ENCODE measurements at places on chromosomes 16 and 17.

- no peak for DNase-seq
Measured at GRCh38 chr17:74769856-74770497, 6.2 kb downstream of the NAT9 start.

DNA sequence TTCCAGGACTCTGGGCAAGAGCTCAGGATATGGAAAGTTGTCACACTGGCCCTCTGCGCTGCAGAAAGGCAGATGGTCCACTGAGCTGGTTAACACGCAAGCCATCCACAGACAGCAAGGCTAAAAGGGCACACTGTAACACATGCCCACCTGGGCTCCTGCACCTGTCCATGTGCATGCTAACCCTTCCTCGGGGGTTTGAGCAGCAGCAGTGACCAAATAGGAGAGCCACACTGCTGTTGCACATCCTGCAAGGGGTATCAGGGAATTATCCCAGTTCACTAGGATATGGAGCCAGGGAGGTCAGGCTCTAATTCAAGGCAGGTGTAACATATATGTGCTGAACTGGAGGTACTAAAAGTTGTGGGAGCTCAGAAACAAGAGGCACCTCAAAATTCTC lies 471.0 kb upstream of the CDH5 start:
- no peak for DNase-seq

DNA sequence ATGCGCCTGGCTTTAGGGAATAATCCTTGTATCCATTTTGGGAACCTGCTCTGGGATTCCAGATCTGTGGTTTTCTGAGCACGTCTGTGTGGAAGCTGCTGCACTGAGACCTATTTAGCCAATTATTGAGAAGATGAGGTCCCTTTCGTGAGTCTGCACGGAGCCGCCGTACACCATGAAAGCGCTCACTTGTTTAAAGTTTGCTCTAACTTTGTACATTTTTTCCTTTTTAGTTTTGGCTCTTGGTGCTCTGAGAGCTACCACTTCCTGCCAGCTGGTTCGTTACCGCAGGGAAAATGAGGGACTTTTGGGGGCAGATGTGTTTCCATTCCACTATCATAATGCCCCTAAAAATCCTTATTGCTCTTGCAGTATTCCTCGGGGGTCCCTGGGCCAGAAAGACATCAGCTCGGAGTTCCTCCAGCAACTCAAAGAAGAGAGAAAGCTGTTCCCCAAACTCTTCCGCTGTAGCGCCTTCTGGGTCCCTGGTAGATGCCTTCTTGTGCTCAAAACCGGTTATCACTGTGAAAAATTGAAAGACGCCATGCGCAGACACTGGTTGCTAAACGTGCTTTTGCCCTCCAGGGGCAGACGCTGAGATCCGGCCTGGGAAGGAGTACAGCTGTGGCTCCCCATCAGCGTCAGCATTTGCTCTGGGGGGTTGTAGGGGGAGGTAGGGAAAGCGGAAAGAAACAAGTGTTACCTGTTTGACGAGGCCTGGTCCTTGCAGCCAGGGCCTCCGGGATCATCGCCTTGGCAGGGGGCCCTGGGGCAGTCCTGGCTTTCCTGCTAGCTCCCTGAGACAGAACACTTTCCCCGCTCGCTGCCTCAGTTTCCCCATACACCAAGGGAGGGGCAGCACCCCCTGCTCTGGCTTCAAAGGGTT lies 238.1 kb downstream of the MRTFB start:
- DNase-seq = no peak

DNA sequence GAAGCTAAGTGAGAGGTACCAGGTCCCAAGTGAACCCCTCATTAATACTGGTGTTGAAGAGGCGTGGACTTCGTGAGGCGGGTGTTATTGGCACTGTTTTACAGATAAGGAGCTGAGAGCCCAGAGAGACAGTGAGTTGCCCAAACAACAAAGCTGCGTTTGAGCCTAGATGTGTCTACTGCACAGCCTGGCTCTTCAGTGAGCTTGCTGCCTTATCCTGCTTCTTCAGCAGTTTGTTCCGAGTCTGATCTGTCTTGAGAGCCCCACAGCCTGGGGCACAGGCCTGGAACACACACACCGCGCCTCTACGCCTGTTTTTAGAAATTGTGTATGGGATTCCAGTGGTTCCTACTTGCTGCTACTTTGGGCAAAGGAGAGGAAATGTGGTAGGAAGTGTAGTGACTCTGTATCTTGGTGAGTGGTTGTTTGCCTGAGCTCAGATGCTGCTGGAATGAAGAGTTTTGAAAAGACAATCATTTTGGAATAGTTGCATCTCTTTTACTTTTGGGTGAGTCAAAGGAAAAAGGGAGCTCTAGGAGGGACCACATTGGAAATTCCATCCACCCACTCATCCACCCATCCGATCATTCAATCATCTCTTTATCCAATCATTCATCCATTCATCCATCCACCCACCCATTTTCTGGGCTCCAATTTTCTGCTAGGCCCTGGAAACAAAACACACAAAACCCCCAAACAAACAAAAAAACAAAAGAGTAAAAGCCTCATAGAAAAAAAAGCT lies 22.3 kb upstream of the PLCG2 start:
- DNase-seq = no peak

DNA sequence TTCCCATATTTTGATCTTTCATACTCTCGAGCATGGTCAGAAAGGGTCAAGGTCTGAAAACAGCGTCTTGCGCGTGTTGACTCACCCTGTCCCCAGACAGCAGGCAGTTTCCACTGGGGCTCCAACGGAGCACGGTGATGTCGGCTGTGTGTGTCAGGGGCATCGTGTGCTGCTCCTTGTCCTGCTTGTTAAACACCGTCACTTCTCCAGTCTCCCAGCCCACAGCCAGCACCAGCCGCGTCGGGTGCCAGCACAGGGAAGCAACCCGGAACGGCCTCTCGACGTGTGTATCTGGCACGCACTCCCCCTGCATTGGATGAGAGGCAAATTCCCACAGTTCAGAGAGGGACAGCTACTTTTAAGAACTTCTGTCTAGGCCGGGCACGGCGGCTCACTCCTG lies 9.6 kb downstream of the IFT140 start:
- no peak for DNase-seq

DNA sequence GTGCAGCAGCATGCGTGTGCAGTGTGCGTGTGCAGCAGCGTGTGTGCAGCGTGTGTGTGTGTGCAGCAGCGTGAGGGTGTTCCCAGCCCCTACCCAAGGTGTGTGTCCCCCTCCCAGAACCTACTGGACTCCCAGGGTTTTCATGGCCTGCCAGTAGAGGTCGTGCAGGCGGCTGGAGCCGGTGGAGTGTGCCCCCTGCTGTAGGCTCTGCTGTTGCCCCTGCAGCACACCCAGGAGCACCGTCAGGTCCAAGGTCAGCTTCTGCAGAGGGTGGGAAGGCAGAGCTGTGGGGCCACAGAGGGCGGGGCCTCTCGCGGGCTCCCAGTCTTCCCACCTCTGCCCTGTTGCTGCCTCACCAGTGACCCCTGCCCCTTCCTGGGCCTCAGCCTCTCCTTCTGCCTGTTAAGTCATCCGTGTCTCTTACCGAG lies 14.9 kb downstream of the MYBBP1A start:
- no peak for DNase-seq

GRCh38 chr17:33038740-33039139 lies 47.1 kb downstream of the SPACA3 start:
- no peak for DNase-seq

DNA sequence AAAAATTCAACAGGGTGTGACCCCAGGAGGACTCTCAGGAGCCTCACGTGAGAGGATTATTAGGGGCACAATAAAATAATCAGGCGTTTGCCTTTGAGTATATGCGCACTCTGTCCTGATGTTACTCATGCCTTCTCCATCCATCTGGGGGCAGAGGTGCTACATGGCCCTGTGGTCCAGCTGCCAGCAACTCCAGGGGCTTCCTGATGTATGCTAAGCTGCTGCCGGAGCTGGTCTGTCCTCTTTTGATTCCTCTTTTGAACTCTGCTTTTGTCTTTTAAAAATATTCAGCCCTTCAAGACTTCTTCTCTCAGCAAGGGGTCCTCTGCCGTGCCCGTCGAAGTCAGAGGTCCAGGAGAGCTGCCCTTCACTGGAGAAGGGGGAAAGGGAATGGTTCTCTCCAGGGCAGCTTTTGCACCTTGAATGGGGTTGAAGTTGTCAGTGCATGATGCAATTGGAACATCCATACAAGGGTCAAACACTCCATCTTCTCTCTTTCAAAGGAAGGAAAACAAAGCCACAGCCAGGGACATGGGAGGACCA lies 431.4 kb downstream of the SHISA9 start:
- no peak for DNase-seq

DNA sequence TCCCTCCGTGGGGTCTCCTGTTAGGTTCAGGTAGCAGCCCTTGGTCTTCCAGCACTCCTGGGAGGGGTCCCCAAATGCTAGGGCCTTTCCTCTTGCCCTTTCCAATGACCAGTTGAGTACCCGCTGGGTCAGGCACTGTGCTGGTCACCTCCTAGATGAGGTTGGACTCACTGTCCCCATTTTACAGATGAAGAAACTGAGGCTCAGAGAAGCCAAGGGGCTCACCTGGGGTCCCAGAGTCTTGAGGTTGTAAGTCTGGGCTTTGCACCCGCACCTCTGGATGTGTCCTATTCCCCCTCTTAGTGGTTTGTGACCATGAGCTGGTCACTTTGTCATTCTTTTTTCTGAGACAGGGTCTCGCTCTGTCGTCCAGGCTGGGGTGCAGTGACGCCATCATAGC lies 1.4 kb upstream of the CASKIN1 start:
- no peak for DNase-seq

All from NCI-H1417 treated with DMSO at 0.1 percent for 48 hours (cell line).